ENCODE measurements at places on chromosomes 7 and 10.

GRCh38 chr7:74256491-74257408, 2.6 kb upstream of the RFC2 start:
- DNase-seq: no peak

DNA sequence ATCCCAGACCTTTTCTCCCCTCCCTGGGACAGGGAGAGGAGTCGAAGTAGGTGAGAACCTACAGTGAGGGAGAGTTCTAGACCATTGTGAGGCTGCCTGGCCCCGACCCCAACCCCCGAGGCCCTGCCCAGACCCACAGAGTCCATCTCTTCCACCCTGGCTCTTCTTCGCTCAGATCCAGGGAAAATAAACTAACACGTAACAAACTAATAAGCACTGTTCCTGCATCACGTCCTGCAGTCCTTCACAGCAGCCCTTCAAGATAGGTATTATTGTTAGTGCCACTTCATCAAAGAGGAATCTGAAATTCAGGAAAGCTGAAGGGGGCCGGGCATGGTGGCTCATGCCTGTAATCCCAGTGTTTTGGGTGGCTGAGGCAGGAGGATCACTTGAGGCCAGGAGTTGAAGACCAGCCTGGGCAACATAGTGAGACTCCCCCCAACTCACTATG, at the start of gene SPACDR:
Gene SPACDR (minus strand): TSS at position 51 of the 451 bp plus-strand sequence. CDS start 235 bp downstream, outside the sequence.
- no peak for DNase-seq

- no peak for DNase-seq
Observed at GRCh38 chr7:94250124-94250523, 144.6 kb upstream of the COL1A2 start.

GRCh38 chr7:77328669-77329068, 87.5 kb downstream of the GSAP start:
- no peak for DNase-seq

- DNase-seq: no peak
Observed at GRCh38 chr10:88922041-88922440, 30.5 kb downstream of the ACTA2 start.

GRCh38 chr10:59265141-59265540, 88.7 kb downstream of the PHYHIPL start:
- DNase-seq: no peak

- no peak for DNase-seq
Observed at GRCh38 chr10:90363799-90364483, 493.9 kb downstream of the HTR7 start.

DNA sequence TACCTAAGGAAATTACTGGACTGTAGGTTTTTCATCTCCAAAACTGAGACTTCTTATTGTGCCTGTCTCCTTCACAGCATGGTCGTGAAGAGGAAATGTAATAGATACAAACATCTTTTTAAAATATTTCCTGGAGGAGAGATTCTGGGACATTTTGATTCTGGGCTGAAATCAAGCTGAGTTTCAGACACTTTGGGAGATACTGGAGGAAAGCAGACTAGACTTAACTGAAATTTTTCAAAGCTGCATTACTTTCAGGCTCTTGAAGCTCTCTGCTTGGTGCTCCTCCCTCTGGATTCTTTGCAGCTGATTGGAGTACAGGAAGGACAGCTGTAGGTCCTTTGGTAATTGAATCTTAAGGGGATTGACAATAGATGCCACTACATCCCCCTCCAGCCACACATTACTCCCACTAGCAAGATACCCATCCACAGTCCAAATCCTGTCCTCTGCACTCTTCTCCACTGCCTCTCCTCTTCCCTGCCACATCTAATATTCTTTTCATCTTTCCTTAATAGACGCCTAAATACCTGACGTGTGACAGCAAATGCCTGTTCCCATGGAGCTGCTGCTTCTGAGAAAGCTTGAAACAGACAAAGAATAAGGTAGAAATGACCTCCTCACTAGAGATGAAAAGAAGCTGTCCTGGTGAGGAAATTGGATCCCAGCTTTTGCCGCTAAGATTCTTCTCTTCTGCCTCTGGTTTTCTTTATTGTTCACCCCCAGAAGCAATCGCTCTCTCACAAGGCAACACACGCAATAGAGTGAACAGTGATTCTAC, 111.5 kb upstream of the PHYHIPL start:
- DNase-seq: no peak

DNA sequence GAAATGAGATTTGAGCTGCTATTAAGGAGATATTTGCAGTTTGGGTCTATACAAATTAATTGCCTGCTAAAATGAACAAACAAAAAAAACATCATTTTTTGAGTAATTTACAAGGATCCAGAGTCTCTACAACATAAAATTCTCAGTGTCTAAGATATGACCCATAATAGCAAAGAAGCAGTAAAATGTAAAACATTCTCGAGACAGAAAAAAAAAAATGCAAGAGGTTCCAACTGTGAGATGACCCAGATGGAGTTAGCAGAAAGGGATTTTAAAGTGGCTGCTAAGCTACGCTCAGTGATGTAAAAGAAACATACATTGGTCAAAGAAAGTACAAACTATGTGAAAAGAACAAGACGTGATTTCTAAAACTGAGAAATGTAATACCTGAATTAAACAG, 471.0 kb downstream of the SH2D4B start:
- no peak for DNase-seq

DNA sequence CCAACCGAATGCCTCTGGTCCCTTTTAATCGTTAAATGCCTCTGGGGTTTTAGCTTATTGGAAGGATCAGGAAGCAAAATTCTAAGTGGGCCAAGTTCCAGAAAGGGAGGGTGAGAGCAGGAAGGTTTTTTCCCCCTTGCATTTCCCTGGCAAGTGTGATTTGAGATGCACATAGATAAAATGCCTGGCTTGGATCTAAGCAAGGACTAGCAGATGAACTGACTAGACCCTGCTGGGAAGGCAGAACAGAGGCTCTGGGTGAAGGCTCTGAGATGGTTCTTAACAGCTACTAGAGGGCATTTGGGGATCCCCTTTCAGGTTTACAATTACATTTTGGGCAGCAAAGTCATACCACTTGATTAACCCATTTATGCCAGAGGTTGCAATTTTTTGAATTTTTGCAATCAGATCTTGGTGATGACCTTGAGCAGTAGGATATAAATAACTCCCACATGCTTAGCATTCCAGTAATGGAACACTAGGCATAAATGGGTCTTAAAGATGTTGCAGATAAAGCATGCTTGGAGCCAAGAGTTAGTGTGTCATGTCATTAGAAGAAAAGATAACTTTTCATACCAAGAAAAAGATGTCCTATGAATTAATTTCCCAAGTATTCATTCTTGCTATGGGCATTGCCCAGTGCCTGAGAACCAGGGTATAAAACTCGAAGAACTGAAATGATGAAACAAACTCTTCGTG, 205.9 kb downstream of the SEC23IP start:
- no peak for DNase-seq

DNA sequence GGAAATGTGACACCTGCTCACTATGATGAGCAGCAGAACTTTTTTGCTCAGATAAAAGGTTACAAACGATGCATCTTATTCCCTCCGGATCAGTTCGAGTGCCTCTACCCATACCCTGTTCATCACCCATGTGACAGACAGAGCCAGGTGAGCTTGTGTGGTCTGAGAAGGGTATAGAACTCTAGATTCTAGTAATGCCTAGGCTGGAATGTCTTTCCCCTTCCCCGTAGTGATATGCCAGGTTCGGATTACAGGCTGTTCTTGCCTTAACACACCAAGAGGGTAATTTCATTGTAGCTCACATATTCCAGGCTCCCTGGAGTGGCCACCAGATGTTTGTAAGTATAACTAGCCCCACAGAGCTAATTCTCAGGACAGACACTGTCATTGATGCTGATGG, 9.2 kb downstream of the HIF1AN start:
- DNase-seq: no peak

- no peak for DNase-seq
Observed at GRCh38 chr10:75042292-75042974, 69.0 kb upstream of the SAMD8 start.

Measured in stimulated activated CD8-positive, alpha-beta memory T cell treated with anti-CD3 and anti-CD28 coated beads, Interleukin-2, amount 100 ng/mL, for 1 hour (primary cell).